Cerebellar cortex (tissue), 1 donor: ENCODE measurements at places on chromosomes 7 and 10.

DNA sequence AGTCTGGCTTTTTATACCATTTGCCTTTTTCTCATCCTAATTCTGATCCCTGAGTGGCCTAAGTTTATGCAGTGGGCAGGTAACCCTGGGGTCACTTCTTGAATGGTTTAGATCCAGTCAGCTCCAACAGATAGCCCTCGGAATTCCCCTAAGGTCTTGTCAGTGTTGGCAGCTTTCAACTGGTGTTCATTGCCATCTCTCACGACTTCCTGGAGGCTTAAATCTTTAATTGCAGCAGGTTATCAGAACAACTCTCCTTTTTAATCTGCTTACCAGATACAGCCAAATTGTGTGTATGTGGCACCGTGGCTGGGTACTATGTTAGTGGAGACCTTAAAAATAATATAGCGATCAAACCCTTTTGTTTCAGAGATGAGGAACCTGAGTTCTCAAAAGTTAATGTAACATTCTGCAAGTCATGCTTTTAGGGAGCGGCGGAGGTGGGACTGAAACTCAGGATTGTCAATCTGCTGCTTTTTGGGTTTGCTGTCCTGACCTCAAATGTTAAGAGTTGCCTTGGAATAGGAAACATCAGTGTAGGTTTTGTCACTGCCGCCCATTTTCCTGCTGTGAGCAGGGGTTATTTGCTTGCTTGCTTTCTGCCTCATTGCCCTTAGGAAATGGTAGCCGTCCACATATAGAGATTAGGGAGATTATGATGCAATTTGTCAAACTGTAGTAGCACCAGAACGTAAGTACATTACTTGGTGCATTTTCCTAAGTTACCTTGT lies 818 bp downstream of the DLD start:
- DNase-seq: no peak

GRCh38 chr7:24049296-24049695 lies 234.7 kb upstream of the NPY start:
- no peak for DNase-seq

GRCh38 chr7:128192497-128193142 lies 48.5 kb upstream of the LEP start:
- DNase-seq: no peak

- DNase-seq: no peak
These were observed 1.0 kb upstream of the NRP1 start for GRCh38 chr10:33335551-33335800.

DNA sequence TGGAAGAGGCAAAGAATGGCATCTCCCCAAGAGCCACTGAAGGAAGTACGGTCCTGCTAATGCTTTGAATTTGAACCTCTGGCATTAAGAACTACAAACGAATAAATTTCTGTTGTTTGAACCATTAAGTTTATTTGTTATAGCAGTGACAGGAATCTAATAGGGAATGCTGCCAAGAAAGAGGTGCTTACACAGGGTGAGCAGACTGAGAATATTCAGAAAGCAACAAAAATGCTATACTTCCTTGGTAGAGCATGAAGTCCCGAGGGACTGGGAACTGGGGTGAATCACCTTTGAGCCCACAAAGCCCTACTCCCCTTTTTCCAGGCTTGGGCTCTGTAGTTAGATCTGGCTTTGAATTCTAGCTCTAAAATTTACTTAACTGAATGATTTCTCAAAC lies 45.0 kb downstream of the PANK1 start:
- DNase-seq: no peak

- DNase-seq: no peak
These were observed 37.9 kb upstream of the MTPAP start for GRCh38 chr10:30386801-30387588.

DNA sequence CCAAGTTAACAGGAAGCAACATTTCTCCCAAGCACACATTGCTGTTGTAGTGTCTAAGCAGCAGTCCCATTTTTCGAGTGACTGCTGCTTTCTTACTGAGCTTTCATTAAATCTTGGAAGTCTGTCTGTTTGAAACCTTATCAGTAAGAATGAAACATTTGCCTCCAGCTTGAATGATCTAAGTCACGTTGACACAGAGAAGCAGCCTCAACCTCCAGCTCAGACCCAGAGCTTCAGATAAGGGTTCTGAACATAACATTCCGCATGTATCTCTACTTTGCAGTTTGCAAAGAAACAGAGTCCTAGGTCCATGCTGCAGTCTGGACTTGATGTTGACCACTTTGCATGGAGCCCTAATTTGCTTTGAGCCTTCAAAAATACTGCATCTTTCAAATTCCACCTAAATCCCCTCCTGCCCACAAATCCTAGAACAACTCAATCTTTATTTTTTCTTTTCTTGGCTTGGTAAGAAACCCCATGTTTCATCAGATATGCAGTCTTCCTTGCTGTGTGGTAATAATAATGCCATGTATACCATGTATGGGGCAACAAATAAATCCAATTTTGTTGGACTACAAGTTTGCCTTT lies 698.7 kb upstream of the IGFBP3 start:
- no peak for DNase-seq

- no peak for DNase-seq
These were observed 47.2 kb downstream of the PARP12 start for GRCh38 chr7:140015471-140015970.

DNA sequence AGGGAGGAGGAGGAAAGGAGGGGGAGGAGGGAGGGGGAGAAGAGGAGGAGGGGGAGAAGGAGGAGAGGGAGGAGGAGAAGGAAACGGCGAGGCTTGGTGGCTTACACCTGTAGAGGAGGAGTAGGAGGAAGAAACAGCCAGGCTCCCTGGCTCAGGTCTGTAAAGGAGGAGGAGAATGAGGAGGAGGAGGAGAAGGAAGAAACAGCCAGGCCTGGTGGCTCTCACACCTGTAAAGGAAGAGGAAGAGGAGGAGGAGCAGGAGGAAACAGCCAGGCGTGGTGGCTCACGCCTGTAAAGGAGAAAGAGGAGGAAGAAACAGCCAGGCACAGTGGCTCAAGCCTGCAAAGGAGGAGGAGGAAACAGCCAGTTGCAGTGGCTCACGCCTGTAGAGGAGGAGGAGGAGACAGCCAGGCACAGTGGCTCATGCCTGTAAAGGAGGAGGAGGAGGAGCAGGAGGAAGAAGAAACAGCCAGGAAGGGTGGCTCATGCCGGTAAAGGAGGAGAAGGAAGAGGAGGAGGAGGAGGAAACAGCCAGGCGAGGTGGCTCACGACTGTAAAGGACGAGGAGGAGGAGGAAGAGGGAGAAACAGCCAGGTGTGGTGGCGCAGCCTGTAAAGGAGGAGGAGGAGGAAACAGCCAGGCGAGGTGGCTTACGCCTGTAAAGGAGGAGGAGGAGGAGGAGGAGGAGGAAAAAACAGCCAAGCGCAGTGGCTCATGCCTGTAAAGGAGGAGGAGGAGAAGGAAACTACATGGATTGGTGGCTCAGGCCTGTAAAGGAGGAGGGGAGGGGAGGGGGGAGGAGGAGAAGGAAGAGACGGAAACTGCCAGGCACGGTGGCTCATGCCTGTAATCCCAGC lies 14.9 kb upstream of the CRCP start:
- DNase-seq: peak; percentile 96

GRCh38 chr10:33395201-33395600 lies 60.7 kb upstream of the NRP1 start:
- no peak for DNase-seq

GRCh38 chr7:123598657-123599056 lies 3.0 kb upstream of the ASB15 start:
- no peak for DNase-seq

GRCh38 chr7:140767418-140767817 lies 70.9 kb downstream of the NDUFB2 start:
- DNase-seq: no peak

- DNase-seq: no peak
These were observed 17.7 kb downstream of the GIMAP5 start for GRCh38 chr7:150754951-150755350.

DNA sequence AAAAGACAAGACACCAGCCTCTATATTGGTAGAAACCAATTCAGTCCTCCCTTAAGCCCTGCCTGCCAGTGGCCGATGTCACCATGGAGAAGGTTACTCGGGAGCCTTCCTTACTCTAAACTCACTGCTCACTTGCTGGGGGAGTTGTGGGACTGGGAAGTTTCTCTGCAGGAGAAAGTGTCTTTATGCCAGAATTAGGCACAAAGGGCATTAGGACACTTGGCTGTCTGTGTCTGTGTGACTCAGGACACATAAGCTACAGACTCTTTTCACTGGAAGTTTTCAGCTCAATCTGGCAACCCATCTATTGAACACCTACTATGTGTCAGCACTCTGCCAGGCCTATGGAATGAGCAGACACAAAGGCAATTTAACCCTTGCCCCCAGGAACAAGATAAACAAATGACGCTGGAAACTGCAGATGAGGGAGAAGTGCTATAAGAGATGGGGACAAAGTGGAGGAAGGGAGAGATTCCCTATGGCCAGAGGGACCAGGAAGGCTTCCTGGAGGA lies 49.5 kb upstream of the CACUL1 start:
- no peak for DNase-seq

GRCh38 chr10:63240807-63241206 lies 107.7 kb downstream of the NRBF2 start:
- no peak for DNase-seq

DNA sequence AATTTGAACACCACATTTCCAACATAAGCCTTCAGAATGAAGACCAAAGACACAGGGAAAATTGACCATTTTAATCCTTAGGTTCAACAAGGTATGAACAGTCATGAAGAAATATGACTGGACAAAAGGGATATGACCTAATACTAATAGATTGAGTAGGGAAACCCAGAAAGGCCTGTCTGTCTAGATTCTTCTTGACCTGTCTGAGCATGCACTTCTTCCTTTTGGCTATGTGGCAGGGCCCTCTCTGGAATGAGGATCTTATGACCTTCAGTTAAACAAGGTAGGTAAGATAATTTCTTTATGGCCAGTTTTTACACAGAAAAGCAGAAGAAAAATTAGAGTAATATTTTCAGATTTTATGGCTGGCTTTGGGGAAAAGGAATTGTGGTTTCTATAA lies 3.0 kb upstream of the PHYHIPL start:
- no peak for DNase-seq

GRCh38 chr10:60877777-60878120 lies 66.2 kb downstream of the RHOBTB1 start:
- no peak for DNase-seq

- peak; percentile 4 for DNase-seq
These were observed 980.0 kb downstream of the DNAJB9 start for GRCh38 chr7:109549471-109550193.

DNA sequence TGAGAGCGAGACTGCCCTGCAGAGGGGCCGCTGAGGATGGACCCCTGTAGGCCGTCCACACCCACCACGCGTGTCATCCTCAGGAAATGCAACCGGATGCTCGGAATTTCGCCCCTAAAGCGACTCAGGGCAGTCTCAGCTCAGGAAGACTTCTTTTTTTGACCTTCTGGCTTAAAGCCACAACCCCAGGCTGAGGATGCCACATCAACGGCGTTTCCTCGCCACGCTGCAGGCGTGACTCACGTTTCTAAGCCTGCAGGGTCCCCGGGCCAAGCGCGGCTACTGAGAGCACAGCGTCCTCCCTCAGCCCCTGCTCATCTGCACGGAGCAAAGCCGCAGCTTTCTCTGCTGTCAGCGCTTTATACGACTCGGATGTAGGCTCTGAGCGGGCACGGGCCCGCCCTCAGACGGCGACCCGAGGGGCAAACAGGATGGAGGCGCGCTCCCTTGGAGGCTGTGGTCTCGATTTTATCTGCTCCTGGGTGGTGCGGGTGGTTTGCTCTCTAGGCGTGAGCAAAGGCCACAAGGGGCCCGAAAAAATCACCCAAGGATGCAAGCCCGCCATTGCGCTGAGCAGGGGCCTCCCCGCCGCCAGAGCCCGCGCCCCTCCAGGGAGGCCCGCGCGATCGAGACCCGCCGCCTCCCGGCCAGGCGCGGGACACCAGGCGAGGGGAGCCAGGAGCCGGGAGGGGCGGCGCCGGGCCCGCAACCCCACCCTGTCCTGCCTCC lies 726 bp upstream of the INSIG1 start:
- peak; percentile 32 for DNase-seq

DNA sequence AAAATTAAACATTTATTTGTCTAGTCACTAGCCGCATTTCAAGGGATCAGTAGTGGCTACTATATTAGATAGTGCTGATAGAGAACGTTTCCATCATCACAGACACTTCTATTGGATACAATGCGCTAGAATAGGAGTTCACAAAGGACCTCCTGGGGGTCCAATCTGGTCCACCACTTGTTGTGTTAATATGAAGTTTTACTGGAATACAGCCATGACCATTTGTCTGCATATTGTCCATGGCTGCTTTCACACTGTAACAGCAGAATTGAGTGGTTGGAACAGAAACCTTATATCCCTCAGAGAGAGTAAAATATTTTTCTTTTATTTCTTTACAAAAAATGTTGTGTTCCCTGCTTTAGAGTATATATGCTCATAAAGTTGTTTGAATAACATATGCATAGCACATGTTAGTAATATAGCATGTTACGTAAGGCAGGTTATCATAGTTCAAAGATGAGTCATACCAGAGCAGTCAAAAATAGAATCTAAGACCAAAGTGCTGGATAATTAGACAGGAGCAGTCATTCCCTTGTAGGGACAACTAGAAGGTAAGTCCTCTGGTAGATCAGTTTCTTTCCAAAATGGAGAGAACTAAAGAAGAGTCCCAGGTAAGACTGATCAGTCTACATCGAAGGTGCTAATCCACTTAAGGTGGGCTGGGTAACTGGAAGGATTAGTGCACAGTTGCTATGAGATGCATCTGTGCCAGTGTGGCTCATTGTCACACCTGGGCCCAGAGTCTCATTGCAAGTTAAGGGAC lies 14.9 kb downstream of the BZW2 start:
- no peak for DNase-seq

DNA sequence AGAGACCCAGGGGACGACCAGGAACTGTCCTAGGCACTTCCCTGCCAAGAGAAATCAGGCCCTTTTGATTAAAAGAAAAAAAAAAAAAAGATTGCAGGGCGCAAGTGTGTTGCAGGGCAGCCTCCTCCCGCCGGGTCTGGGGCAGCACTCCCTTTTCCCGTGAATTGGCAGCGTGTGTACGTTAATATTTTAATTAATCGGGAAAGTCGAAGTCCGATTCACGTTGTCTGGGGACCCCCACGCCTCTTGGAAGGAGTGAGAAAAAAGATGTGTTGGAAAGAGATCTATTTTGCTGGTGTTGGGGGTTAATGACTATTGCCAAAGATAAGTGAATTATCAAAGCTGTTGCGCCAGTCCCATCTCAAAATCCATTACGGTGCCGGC lies 1.3 kb upstream of the EBF3 start:
- no peak for DNase-seq

- peak; percentile 16 for DNase-seq
These were observed 34.5 kb downstream of the SMURF1 start for GRCh38 chr7:99109108-99110051.
